ENCODE measurements at places on chromosomes 13 and 19. TPM values are rescaled to one million over a fixed set of nuclear protein-coding genes. Genes with fewer than 3 reads are reported as not detected.

ADGRE2 gene
- not detected for total RNA-seq

PSG1 gene
- total RNA-seq = 0.58 TPM

EXOC3L2 gene
- not detected for total RNA-seq

KLF5 gene
- 0.50 TPM for total RNA-seq

LIM2 gene
- total RNA-seq = not detected
